ENCODE measurements at places on chromosomes 4 and X.

- DNase-seq, result peak; percentile 26
Observed at GRCh38 chr4:166153548-166153947, 280.5 kb downstream of the TLL1 start.

GRCh38 chr4:98338761-98339438, 77.7 kb downstream of the RAP1GDS1 start:
- no peak for DNase-seq

- peak; percentile 16 for DNase-seq
Observed at GRCh38 chrX:17078031-17078720, 131.7 kb downstream of the REPS2 start.

- peak; percentile 28 for DNase-seq
Observed at GRCh38 chr4:84944947-84945346, 21.5 kb downstream of the WDFY3 start.

- DNase-seq, result no peak
Observed at GRCh38 chr4:173088144-173088543, 80.5 kb upstream of the GALNT7 start.

DNA sequence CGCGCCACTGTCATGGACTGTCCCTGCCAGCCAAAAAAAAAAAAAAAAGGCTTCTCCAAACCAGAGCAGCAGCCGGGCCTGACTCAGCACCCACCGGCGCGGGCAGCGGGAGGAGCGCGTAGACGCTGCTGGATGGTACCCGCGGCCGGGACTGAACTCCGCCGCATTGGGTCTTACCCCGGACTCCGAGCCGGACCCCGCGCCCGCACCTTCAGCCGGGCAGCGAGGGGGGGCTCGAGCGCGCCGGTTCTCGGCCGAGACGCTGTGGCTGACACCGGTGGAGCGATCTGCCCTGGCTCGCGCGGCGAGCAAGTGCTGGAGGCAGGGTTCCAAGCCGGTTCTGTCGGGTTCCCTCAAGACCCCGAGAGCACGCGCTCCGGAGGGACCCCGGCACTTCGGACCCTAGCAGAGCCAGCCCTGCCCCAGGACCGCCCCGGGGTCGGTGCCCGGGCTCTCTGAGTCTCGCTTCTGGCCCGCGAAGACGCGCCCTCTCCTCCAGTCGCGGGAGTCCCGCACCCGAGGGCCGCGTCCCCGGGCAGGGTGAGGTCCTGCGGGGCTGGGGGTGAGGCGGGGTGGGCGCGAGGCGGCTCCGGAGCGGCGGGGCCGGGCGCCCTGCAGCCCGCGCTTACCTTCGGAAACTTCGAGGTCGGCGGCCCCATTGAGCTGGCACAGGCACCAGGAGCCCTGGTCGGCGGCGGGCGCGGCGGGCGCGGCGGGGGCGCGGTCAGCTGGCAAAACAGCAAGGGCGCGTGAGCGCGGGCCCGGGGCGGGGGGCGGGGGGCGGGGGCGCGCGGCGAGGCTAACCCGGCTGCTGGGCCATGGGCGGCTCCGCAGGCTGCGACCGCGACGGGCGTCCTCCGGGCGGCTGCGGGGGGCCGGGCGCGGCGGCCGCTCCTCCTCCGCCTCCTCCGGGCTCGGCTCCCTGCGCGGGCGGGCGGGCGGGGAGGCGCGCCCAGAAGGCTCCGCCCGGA, 11.8 kb upstream of the MAN2B2 start:
- DNase-seq, result no peak

- no peak for DNase-seq
Observed at GRCh38 chr4:25896776-25897539, 17.1 kb upstream of the SMIM20 start.

- no peak for DNase-seq
Observed at GRCh38 chrX:68534691-68535090, 35.8 kb downstream of the YIPF6 start.

DNA sequence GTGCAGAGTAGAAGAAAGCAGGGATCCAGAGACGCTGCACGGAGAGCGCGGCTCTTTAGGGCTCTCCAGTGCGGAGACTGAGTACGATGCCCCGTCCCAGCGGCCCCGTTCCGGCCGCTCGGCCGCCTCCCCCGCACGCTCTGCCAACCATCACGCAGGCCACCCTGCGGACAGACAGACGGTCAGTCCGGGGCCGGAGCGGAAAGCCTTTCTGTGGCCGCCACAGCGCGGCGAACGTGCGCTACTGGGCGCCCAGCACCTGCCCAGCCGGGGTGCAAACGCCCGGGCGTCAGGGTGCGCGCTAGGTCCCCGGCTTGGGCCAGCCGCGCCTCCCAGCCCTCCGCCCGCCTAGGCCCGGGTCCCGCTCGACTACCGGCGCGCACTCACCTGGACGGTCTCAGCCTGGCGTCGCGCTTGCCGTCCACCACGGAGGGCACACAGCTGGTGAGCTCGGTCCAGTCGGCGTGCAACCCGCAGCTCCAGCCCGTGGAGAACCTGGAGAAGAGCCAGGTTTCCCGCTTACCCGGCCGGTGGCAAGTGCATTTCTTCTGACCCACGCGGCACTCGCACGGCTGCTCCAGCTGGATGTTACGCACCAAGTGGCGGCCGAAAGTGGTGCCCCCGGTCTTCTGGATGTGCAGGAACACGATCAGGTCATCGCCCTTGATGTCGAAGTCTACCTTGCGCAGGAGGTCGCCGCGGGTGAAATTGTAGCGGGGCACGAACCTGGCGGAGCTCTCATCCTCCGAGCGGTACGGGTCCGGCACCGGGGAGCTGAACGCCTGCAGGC, 1.8 kb downstream of the HS6ST2 start:
- no peak for DNase-seq

- DNase-seq, result peak; percentile 13
Observed at GRCh38 chrX:2188840-2189239, 311.9 kb downstream of the DHRSX start.

- peak; percentile 57 for DNase-seq
Observed at GRCh38 chr4:90293320-90293719, 166.1 kb downstream of the CCSER1 start.

DNA sequence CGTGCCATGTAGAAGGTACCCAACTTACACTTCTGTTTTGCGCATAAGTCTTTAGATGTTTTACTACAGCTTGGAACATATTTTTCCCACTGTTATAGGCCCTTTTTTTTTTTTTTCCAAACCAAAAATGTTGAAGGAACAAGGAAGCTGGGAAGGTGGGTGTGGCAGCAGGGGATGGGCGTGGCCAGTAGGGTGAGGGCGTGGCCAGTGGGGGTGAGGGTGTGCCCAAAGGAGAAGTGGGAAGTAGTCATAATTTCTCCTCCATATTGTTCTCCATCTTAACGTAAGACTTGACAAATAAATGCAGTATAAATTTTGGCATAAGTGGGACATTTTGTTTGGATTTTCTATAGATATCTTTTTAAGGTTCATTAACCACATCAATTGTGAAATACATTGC, 30.4 kb downstream of the CLDN22 start:
- DNase-seq, result no peak

DNA sequence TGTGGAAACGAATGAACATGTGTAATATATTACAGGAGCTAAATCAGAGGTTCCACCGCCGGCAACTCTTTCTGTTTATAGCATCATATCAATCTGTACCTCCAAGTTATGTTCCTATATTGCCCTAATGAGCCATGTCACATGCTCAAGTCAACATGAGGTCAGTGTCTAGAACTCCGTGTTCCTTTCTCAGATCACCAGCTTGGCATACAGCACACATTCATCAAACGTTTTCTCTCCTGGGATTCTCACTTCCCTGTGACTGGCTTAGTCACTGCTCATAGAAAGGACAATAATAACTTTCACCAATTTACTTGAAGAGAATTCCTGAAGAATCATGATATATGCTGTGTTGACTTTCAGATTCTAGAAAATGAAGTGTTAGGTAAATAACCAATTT, 532.0 kb upstream of the SPANXN1 start:
- no peak for DNase-seq

- no peak for DNase-seq
Observed at GRCh38 chrX:2517055-2517454, 16.3 kb upstream of the DHRSX start.

DNA sequence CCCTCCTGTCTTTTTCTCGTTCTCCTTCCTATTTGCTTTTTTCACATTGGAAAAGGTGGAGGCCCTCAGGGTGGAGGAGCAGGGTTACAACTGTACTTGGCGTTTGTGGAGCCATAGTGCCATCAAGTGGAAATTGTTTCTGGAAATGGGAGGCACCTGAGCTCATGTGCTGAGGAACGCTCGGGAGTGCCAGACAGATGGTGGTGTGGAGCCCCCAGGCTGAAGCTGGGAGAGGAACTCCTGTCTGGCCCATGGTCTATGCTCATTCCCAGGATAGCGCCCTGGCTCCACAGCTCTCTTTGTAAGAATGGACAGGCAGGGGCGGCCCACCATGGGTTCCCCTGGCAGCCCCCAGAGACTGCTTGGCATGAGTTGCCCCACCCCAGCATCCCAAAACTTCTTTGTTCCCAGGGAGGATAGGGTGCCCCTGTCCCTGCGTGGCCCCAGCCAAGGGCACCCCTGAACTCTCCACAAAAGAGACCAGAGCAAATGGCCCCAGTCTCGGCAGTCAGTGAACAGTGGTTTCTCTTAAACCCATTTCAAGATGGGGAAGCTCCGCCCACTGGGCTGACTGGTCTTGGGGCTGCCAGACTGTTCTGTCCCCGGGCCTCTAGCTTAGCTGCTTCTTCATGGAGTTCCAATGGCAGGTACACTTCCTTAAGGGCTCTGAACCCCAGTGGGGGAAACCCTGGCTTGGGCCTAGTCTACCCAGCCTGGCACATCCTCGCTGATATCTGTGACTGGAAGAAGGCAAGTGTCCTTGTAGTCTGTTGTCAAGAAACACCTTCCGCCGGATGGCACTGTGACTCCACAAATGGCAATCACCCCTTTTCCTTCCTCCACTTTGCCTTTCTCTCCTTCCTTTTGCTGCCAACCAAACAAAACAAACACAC, 70.1 kb downstream of the NBDY start:
- DNase-seq, result no peak

DNA sequence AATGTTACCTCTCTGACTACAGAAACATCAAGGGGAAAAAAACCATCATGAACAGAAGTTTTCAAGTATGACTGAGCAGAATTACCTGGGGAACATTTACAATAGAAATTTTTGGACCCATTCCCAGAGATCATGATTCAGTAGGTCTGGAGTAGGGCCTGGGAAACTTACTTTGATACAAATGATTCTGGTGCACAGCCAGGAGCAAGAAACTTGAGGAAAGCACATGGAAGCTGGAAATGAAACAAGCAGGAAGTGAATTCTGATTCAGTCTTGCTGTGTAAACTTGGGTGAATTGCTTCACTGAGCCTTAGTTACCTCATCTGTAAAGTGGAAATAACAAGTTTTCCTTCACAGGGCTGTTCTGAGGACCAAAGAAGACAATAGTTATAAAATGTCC, 192.5 kb upstream of the TAPT1 start:
- peak; percentile 48 for DNase-seq

DNA sequence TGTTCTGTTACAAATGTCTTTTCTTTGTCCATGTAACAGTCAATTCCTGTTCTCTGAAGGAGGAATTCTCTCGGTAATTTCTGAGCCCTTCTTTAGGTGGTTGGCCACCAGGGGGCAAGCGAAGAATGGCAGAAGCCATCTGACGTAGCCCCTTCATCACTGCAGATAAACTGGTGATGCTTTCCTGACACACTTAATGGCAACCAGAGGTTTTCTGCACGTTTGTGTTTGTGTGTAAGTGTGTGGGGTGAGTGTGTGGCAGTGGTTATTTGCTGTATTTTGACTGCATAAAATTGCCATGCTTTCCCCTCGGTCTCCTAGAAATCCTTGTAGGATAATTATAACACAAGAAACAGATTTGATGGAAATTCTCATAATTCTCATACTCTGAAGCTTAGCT, 64.8 kb upstream of the STOX2 start:
- peak; percentile 88 for DNase-seq

DNA sequence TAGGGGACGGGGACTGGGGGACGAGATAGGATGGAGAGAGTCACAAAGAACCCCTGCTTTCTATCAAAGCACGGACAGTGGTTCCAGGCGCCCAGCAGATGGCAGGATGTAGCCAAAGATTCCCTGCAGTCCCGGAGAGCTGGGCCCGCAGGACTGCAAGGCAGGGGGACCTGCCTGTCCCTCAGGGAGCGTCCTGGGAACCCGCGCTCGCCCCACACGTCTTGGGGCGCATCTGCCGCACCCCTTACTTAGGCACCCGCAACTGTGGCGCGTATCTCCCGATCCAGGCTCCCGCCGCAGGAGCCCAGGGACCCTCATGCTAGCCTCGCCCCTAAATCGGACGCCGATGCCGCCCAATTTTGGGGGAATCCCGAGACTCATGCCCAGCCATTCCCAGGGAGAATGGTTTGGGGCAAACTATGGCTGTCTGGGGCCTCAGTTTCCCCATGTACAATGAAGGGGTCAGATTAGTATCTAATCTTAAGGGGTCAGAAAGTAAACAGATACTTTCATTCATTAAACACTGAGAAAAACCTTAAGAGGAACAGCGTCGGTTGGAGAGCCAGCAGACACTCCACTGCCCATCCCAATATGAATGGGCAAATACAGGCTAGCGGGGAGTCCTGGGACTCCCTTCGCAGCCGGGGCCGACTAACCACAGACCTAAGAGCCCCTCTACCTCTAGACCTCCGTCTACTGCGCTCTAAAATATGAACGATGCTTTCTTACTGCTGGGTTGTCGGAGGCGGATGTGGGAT, 581 bp upstream of the STK32B start:
- DNase-seq, result peak; percentile 86

GRCh38 chrX:130097507-130098209, 12.6 kb downstream of the ELF4 start:
- no peak for DNase-seq

DNA sequence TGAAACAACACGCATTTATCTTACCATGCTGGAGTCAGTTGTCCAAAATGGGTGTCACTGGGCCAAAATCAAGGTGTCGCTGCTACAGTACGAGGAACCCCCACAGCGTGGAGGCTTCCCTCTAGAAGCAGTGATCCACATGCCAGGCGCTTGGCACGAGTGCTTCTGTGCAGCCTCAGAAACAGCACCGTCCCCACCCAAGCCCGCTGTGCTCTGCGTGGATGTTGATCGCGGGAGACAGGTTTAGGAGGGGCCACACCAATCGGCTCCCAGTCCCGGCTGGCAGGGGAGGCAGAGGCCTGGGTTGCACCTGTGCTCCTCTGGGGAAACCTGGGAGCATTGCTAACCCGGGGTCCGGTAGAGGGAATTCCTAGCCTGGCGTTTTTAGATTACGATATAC, 165.5 kb upstream of the PSAPL1 start:
- DNase-seq, result no peak

DNA sequence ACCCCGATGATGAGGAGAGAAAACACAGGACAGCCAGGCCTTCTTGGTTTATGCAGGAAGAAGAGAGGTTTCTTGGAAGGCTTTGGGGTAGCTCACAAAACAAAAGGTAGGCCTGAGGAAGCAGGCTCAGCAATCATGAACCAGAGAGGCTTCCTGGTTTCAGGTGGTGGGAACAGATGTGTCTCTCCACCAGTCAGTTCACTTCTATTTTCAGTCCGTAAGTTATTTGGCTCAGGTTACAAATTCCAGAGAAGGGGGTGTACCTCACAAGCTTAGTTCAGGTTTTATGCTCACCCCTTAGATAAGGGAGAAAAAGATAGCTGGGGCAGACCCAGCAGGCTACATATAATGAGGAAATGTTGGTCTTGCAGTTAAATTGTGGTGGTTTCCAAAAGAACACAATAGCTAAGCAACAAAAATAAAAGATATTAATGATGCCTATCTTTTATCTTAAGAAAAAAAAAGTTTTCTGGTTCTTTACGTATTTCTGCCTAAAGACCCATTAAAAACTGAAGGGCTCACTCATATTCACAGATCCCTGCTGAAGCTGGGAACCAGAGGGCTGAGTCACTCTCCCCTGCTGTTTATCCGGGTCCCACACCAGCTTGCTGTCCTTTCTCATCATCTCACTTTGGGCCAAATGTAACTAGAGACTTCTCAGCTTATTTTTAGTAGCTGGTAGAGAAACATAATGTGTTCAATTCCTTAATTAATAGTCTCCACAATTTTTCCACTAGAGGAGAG, 177.0 kb downstream of the CAMK2D start:
- peak; percentile 92 for DNase-seq

- DNase-seq, result no peak
Observed at GRCh38 chrX:71953391-71953790, 42.7 kb downstream of the NHSL2 start.

All from choroid plexus epithelial cell (primary cell).